BE2C (cell line): ENCODE measurements at places on chromosomes 13 and 19.

- DNase-seq: no peak
These were observed 603 bp downstream of the GPALPP1 start for GRCh38 chr13:44989941-44990340.

DNA sequence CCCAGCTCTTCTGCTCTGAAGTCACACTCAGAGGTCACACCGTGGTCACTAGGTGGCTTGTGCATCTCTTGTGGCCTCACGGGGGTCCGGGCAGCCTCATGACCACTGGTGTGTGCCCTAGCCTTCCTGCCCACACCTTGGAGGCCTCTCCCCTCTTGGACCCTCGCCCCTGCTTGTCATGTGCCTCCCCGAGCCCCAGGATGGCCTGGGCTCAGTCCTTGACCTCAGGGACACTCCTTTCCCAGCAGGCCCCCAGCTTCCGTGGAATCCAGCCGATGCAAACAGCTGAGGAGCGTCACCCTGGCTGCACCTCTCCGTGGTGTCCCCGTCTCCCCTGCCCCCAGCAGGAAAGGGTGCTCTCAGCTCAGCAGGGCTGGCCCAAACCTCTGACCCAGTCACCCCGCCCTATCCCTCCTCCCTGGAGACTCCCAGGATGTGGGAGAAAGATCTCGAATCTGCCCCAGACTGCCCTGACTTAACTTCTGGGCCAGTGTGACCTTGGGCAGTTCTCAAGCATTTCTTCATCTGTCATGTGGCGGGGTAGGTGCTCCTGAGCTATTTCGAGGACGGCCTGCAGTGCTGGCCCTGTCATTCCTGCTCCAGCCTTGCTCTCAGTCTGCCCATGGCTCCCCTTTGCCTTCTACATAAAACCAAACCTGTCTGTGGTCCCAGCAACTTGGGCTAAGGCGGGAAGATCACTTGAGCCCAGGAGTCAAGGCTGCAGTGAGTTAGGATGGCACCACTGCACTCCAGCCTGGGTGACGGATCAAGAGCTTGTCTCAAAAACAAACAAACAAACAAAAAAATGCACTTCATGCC is 4.6 kb upstream of the SLC25A42 start:
- DNase-seq: no peak

- peak; percentile 62 for DNase-seq
These were observed at the start of gene ERICH6B for GRCh38 chr13:45615501-45616101. TSS of gene ERICH6B (minus strand) at chr13:45615739. CDS start at chr13:45597005, 18,734 bp downstream.

DNA sequence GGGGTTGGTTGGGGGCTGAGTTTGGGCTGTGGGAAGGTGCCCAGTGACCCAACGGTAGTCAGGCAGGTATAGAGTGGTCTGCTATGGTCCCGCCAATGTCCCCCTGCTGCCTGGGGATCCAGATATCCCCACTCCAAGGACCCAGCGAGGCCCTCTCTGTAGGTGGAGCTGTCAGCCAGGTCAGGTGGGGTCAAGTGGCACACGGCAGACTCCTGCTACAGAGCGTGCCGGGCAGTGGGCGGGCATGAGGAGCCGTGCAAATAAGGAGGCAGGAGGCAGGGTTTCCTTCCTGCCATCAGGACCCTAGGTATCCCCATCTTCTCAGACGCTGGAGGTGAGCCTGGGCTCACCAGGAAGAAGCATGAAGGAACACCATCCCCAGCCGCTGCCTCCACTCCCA is 14.9 kb downstream of the EVI5L start:
- no peak for DNase-seq

GRCh38 chr19:8487137-8487851 is 15.1 kb downstream of the PRAM1 start:
- no peak for DNase-seq

- no peak for DNase-seq
These were observed 8.4 kb downstream of the COL5A3 start for GRCh38 chr19:10001899-10002298.

- no peak for DNase-seq
These were observed 13.4 kb downstream of the RUBCNL start for GRCh38 chr13:46373623-46374022.

DNA sequence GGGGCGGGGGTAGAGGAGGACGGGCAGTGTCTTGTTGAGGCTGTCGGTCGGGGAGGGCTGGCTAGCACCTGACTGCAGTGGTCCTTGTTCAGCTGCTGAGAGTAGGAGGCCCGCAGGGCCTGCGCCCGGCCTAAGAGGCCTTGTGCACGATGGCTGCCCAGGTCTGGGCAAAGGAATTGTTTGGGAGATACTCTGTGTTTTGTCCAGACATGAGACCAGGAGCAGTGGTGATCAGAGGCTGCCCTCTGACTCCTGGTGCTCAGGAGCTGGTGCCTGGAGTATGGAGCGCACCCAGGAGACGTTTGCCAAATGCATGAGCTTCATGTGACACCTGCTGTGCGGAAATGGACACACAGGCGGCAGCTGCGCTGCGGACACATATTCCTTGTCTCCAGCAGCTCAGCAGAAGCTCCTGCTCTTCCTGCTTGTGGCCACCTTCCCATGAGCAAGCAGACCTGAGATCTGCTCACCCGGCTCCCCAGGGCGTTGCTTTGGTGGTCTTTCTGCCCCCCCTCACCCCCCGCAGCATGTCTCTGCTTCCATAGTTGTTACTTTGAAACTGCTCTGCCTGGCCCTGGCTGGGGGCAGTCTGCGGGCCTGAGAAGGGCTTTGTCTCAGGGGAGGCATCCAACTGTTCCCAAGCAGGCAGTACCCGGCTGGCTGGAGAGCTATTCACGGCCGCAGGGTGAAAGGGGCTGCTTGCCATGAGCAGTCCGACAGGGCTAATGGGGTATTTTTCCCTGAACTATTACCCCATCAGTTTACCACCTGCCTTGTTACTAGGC is 163.9 kb downstream of the TEX29 start:
- no peak for DNase-seq

GRCh38 chr13:112324116-112324515 is 52.0 kb upstream of the SPACA7 start:
- no peak for DNase-seq
